ENCODE measurements at places on chromosomes 7 and 10.

GRCh38 chr10:29512425-29512974 is 122.3 kb downstream of the SVIL start:
- DNase-seq: no peak

DNA sequence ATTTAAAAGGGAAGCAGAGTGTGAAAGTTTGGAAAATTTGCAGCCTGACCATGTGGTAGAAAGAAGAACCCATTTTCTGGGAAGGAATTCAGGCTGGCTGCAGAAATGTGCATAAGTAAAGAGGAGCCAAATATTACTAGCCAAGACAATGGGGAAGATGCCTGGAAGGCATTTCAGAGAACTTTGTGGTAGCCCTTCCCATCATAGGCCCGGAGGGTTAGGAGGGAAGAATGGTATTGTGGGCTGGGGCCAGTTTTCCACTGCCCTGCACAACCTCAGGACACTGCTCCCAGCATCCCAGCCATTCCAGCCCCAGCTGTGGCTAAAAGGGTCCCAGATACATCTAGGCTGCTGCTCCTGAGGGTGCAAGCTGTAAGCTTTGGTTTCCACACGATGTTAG is 278.5 kb upstream of the BMPER start:
- DNase-seq: no peak

DNA sequence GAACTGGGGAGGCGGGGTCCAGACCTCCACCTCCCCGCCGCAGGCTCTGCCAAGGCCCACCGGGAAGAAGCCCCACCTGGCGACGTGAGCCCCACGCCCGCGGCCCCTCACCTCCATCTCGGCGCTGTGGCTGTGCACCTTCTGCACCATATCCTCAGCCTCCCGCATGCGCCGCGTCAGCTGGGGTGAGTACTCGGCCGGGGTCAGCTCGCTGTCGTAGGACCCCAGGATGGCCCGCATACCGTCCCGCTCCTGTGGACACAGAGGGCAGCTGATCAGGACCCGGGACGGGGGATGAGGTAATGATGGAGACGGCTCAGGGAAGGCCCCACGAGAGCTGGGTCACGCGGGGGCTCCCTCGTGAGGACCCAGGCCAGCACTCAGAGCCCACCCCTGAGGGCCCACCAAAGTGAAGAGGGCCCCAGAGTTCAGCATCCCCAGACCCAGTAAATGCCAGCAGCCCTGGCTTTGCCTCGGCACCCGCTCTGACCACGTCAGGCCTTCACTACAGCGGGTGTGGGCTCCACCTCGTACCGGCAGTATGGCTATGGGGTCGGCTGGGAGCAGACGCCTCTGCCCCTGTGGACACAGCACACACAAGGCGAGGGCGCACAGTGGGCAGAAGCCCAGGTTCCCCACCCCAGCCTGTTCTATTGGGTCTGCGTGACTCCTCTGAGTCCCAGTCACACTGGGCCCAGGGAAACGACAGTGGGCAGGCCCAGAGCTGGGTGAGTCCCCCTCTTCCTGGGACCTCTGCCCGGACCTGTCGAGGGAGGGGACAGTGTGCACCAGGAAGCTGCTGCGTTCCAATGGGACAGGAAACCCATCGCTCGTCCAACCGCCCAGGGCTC is 218.1 kb downstream of the MAD1L1 start:
- no peak for DNase-seq

GRCh38 chr10:132564690-132565089 is 27.1 kb downstream of the INPP5A start:
- no peak for DNase-seq

- no peak for DNase-seq
These were observed 78.5 kb downstream of the CALD1 start for GRCh38 chr7:134857958-134858357.

DNA sequence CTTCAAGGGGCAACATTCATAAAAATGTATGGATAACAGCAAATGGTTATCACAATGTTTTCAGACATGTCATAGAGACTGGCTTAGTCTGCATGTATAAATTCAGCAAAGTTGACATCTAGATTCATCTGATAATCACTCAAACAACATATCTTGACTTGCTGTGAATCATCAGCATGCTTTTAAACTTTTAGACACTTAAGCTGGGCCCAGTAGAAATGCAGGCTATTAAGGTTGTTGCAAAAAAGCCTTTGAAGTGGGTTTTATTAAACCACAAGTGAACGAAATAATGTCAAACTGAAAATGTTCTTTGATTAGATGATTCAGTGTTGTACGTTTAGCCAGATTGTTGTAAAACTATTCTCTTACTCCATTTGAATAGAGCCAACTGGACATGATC is 759.6 kb downstream of the NXPH1 start:
- DNase-seq: no peak

GRCh38 chr7:101936611-101937231 is 119.3 kb downstream of the CUX1 start:
- no peak for DNase-seq

DNA sequence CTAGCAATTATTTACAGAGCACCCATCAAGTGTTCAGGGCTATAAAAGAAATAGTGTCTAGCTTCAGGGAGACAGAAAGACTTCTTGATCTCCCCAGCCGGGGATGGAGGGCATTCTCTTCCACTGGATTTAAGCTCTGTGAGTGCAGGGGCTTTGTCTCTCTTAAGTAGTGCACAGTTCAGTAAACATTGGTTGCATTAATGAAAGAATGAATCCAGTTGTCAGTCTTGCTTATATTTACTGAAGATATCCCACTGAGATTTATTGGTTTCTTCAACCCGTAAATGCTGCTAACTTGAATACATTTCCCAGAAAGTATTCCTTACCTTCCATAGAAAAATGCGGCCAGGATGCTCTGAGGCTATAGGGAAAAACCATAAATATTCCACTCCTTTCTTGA is 41.9 kb downstream of the AUTS2 start:
- DNase-seq: no peak

DNA sequence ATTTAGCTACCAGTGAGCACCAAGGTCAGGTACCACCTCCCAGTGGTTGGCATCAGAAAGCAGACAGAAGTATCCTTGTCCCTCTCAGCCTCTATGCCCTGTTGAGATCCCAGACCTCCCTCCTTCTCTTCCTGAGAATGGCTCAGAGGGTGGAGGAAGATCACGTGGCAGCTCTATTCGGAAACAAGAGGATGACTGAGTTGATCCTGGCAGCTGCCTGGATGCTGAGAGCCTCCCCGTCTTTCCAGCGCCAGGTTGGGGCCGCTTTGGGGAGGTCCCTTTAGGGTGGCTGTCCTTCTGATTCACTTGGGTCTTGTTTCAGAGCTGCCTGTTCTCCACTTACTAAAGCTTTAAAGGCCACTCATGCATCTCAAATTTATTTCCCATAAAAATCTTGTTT is 36.9 kb upstream of the NPFFR1 start:
- no peak for DNase-seq

DNA sequence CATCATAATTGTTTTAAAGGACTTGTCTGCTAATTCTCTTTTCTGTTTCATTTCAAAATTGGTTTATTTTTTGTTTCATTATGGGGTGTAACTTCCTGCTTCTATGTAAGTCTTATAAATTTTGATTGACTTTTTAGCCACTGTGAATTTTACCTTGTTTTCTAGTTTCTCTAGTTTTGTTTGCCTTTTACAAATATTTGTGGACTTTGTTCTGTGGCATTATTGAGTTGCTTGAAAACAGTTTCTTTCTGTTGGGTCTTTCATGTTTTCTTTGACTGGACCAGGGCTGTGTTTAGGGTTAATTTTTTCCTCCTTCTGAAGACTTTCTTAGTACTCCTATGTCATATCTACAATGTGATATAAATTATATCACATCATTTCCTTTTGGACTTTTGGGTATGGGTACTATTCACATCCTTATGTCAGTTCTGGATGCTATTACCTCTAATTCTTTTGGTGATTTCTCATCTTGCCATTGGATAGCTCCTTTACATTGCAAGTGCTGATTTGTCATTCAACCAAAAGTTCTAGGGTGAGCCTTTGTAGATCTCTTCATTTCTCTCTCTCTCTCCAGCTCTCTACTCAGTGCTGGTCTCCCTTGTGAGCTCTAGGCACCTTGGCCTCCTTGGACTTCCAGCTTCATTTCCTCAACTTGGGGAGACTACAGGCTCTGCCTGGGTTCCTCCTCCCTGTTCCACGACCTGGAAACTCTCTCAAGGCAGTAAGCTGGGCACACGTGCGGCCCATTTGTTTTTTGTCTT is 36.9 kb downstream of the MLLT10 start:
- no peak for DNase-seq

GRCh38 chr10:60708666-60709065 is 69.6 kb upstream of the CDK1 start:
- DNase-seq: no peak

GRCh38 chr10:109062371-109062770 is 860.9 kb downstream of the XPNPEP1 start:
- DNase-seq: no peak

DNA sequence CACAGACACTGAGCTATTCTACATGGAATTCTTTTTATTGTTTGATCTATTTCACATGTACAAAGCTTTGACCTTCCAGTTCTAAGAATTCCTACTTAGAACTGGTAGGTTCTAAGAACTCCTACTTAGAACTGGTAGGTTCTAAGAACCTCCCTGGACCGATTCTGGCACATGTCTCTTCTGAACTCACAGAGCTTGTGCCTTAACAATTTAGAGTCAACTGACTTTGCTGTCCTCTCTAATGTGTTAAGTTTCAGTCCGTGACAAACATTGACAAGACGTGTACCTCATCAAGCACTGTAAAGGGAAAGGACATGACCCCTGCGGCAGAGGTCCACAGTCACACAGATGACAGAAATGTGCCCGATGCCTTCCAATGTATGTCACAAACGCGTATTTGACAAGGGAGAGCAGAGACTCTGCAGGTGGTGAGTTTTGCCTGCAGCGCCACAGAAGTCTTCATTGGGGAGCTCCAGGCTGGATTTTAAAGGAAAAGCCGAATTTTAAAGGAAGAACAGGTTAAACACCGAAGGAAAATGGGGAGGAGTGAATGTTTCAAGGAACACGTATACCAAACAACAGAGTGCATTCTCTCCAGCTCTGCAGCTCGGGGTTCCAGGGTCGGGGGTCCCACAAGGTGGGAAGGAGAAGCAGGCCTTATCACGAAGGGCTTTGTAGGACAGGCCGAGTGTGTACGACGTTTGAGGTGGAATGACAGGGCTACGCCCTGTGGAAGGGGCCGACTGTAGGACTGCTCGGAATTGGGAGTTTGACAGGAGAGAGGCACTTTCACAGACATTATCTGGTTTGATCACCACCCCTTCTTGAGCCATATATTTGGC is 161.1 kb upstream of the KLF14 start:
- DNase-seq: no peak
